ENCODE measurements at places on chromosomes 12 and 14. TPM values are rescaled to one million over a fixed set of nuclear protein-coding genes. Genes with fewer than 3 reads are reported as not detected.

Gene CPNE6
- total RNA-seq: not detected

Gene KRT82
- not detected for total RNA-seq

Gene KRT79
- not detected for total RNA-seq

Gene KERA
- not detected for total RNA-seq
